ENCODE measurements at places on chromosomes 6 and 20.

DNA sequence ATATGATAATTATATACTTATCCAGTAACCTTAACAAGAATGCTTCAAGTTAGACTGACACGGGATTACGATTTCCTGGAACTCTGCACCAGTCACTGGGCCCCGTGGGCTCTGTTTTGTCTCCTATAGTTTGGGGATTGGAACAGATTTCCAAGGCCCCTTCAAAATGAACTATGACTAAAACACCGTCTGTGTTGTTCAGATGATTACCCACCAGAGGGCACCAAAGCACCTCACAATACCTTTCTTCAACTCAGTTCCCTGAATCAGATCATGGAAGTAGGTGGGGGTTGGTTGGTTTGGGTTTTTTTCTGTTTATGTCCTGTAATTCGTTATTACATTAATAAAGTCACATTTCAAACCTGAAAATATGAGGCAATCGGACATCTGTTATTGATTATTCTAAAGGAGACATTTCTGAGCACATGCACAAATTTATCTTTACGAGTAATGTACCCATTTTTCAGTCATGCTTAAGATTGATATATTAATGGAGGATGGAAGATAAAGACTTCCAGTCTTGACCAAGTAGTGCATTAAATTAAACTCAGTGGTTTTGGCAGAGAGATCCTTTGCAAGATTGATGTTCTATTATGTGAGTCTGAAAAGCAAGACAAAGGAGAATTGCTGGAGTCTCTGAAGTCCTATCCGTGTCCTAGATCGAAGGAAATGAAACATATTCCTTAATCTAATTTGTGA, 112.0 kb upstream of the COL21A1 start:
- peak; percentile 8 for DNase-seq

DNA sequence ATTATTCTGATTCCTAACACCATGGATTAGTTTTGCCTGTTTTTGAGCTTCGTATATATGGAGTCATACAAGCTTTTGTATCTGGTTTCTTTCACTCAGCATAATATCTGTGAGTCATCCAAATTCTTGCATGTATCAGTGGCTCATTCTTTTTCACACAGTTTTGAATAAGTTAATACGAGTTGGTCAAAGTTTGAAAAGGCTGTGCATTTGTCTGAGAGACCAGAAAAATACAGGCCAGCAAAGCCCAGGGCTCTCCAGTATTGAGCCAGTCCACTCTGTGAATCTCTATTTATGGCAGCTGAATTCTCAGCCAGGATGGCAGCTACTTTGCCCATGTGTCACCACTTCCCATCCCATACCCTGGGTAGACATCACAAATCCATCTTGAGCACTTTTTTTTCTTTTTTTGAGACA, 7.2 kb upstream of the CHMP4B start:
- no peak for DNase-seq

DNA sequence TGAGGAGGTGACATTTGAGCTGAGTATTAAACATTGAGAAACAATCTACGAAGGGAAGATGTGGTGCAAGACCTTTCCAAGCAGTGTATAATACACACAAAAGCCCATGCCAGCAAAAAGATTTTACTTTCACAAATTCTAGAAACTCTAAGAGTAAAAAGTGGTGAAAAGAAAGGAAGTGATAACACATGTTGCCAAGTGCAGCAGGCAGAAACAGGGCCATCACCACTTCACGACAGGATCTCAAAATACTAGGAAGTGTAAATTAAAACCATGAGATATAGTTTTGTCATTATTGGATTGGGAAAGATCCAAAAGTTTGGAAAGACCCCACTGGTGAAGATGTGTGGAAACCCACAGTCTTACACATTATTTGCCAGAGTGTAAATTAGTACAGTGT, 1.7 kb upstream of the ENTPD6 start:
- DNase-seq = no peak

- no peak for DNase-seq
Observed at GRCh38 chr20:33332905-33333456, 50.0 kb downstream of the BPIFB1 start.

GRCh38 chr6:42527204-42527603, 36.6 kb upstream of the UBR2 start:
- no peak for DNase-seq
